ENCODE measurements at places on chromosomes 7 and 10.

DNA sequence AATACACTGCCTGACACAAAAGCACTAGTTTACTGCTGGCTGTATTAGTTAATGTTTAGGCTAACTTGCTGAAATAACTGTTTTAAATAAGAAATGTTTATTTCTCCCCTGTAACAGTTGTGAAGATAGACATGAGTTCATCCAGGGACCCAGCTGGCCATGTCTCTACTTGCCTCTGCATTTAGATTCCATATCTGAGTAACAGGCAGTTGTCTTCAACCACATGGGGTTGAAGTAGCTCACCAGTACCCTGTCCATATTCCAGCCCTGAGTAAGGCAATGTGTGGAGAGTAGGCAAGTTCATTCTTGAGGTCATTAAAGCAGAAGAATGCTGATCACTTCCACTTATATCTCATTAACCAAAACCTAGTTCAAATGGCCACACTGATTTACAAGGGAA lies 31.1 kb upstream of the RSBN1L start:
- DNase-seq, result no peak

- DNase-seq, result no peak
Measured at GRCh38 chr10:61244261-61244775, 208.9 kb downstream of the TMEM26 start.

DNA sequence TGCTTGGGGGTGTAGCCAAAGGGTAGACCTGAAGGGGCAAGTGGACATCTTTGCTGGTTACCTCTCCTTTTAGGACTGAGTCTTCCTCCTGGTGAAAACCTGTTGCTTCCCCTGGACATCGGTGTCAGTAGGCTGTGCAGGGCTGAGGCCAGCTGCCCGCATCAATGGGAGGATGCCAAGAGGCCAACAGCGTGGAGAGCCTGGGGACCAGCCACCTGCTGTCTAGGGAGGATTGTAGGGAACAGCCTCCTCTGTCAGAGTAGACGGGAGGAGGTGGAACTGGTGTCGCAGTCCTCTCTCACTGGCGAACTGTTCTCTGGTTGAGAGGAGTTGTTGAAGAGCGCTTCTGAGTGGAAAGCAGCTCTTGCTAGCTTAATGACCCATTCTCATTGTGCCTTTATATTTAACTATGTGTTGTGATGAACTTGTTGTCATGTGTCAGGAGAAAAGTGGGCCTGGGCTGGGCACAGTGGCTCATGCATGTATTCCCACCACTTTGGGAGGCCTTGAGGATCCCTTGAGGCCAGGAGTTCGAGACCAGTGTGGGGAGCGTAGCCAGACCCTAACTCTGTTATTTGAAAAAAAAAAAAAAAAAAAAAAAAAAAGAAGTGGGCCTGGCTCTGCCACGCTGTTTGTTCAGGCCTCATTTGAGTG lies 1.8 kb downstream of the SUFU start:
- DNase-seq, result no peak

- DNase-seq, result no peak
Measured at GRCh38 chr10:113458944-113459343, 93.9 kb upstream of the HABP2 start.

GRCh38 chr7:121153411-121153810 lies 164.9 kb downstream of the CPED1 start:
- no peak for DNase-seq

- no peak for DNase-seq
Measured at GRCh38 chr10:121216295-121216694, 365.1 kb downstream of the WDR11 start.

DNA sequence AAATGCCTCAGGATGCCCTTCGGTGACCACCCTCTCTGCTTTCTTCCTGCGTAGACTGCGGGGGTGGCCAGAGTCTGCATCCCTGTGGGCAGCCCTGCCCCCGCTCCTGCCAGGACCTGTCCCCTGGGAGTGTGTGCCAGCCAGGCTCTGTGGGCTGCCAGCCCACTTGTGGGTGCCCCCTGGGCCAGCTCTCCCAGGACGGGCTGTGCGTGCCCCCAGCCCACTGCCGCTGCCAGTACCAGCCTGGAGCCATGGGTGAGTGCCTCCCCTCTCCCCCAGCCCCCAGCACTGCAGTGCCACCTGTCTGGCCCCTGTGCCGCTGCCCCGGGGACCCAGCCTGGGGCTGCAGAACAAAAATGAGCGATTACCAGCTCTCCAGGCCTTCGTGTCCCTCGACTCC lies 23.1 kb upstream of the ZNF862 start:
- no peak for DNase-seq

DNA sequence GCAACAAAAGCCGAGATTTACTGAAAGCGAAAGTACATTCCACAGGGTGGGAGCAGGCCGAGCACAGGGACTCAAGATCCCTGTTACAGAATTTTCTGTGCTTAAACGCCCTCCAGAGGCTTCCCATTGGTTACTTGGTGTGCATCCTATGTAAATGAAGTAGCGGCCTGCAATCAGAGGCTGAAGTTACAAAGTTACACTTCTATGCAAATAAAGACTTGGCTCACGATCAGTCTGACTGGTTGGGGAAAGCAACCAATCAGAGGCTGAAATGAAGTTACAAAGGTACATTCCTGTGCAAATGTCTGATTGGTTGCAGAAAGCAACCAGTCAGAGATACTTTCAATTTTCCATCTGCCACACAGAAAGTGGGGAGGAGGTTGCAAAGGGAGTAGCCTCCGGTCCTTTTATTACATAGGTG lies 4.1 kb downstream of the ACBD7 start:
- DNase-seq, result no peak

DNA sequence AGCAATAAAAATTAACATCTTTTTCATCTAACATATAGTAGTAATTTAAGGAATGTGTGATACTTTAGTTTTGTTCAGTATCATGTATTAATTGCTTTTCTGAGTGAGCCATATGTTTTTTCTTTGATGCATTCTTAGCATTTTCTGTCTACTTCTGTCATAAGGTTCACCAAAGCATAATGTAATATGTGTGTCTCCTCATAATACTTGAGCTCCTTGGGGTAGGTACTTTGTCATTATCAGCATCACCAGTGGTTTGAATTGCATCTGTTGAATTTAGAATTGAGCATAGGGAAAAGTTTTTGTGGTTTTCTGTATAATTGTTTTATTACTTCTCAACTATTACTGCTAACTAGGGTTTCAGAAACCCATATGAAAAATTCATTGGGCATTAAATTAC lies 26.5 kb downstream of the VPS50 start:
- DNase-seq, result no peak

- no peak for DNase-seq
Measured at GRCh38 chr7:113141803-113142202, 23.4 kb upstream of the SMIM30 start.

DNA sequence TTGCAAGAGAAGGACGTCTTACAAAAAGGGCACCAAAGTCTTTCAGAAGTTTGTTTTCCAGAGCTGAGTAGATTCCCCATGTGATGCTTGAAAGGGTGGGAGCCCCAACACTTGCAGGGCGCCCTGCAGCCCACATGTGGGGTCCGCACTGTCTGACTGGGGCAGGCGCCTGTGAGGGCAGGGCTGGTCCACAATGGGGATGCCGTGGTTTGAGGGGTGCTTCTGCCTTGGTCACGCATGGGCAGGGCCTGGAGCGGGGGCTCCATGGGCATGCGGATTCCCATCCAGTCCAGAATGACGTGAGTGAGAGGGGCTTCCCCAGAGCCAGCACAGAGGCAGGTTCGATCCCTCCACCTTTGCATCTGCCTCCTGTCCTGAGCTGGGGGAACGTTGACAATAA lies 101.5 kb upstream of the SHH start:
- no peak for DNase-seq

GRCh38 chr7:18555968-18556367 lies 60.4 kb downstream of the HDAC9 start:
- DNase-seq, result no peak

DNA sequence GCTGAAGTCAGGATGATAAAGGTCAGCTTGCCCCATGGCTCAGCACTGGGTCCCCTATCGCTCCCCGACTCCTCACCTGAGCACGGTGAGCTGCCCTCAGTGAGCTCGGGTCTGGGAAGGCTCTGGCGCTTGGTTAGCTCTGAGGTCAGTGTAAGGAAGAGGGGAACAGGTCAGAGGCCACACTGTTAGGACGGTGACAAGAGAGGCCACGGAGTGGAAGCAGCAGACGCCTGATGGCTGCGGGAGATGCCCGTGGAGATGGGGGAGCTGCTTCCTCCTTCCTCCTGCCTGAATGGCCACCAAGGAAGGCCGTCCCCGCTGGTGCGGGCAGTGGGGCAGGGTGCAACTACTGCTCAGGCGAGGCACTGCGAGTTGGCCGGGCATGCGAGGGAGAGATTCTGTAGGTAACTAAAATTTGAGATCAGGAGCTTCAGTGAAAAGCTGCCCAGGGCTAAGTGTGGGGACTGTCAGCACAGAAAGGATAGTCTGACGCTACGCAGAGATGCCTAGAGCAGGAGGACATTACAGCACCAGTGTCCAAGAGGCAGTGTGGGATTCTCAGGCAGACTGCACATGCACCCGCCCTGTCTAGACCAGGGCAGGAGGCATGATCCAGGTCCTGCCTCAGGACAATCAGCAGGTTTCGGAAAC lies 231.3 kb upstream of the GRB10 start:
- no peak for DNase-seq

DNA sequence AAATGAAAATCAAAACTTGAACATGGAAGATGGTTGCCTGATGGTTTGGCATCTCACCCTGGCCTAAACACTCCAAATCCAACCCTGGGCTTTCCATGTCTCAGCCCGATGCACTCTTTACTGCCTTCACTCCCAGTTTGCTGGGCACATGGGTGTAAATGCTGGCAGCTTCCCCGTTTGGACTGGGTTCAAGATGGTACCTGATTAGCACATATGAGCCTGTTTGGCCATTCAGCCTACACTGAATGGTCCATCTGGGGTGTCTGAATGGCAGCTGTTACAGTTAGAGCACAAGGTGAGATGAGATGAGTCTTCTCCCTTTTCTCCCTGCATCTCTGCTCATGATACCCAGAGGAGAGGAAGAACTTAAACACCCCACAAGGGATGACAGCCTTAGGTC lies 37.1 kb downstream of the ATXN7L1 start:
- no peak for DNase-seq

DNA sequence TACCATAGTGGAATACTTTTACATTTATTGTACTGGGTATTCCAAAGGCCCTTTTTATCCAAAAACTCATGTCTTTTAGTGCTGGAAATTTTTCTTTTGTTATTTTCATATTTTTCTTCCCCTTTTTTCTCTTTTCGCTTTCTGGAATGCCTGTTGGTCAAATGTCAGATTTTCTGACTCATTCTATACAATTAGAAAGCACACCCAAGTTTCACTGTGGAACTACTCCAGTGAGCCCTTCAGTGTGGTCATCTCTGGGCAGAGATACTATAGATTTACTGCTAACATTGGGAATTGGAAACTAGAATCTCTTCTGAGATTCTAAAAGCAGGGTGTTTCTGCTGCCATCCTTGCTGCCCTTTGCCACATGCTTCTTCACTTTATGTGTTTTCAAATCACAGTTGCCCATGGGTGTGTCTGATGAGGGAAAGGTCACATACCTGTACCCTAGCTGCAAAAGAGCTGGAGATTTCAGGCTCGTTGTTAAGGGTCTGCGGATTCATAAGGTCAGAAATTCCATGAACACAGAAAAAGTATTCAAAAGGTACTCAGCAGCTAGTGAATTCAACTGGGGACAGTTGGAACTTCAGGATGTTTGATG lies 5.6 kb upstream of the WASL start:
- no peak for DNase-seq

- DNase-seq, result no peak
Measured at GRCh38 chr10:87829986-87830729, 12.1 kb upstream of the ATAD1 start.

GRCh38 chr10:50326757-50327701 lies 75.7 kb upstream of the ASAH2 start:
- DNase-seq, result no peak

DNA sequence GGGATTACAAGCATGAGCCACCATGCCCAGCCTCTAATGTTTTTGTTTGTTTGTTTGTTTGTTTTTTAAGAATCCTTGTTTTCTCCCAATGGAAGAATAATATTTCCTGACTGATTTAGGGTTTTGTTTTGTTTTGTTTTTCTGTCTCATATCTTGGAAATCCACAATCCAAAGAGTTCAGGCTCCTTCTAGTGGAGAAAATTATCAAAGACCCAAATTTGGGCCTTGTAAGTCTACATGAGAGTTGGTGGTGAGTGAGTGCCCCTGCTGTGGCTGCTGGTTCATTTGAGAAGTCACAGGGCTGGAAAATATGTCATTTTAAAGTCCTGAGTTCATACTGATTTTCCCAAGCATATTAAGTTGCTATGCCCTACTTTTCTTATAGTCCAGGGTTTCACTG lies 33.5 kb upstream of the KLHL7 start:
- DNase-seq, result no peak

- no peak for DNase-seq
Measured at GRCh38 chr10:29715296-29715695, 80.5 kb upstream of the SVIL start.

- no peak for DNase-seq
Measured at GRCh38 chr7:86942995-86943394, 116.5 kb downstream of the ELAPOR2 start.

DNA sequence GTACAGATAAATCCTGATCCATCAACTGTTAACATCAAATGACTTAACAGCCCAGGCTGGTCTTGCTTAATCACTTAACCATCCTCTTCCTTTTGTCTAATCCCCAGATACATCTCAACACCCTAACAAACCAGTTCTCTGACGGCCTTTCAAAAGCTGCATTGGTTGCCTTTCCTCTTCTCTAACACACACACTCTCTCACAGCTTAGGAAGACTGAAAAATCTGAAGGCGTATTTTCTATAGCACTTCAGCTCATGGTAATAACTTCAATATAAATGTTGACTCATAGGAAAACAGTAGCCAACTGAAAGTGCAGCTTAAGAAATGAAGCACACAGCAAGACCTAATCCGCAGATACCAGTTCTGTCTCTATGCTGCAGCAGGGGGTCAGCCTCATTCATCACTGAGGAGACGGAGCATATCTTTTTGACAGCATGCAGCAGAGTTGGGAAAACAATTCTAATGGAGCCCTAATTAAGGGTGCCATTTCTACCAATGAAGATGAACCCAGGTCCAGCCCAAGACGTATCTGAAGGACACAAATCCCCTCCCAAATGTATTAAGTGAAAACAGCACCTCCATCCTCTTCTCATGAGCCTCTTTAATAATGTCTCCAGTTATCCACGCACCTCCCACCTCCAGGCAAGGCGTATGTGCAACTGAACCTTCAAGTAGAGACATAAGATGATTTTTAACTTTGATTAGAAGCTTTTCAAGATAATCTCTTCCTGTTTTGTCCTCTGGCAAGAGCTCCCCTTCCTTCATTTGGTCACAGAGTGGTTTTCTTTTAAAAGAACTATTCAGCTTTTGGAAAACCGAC lies 211.7 kb upstream of the NFE2L3 start:
- no peak for DNase-seq

- DNase-seq, result no peak
Measured at GRCh38 chr7:127177156-127177555, 75.6 kb downstream of the GRM8 start.

GRCh38 chr7:145729691-145730090 lies 386.9 kb upstream of the CNTNAP2 start:
- DNase-seq, result no peak

GRCh38 chr10:16737420-16737819 lies 79.8 kb downstream of the RSU1 start:
- DNase-seq, result no peak

- DNase-seq, result no peak
Measured at GRCh38 chr10:970311-971149, 17.7 kb upstream of the GTPBP4 start.

GRCh38 chr7:115676080-115676479 lies 354.5 kb downstream of the TFEC start:
- no peak for DNase-seq

- DNase-seq, result no peak
Measured at GRCh38 chr10:132413226-132414205, 16.5 kb downstream of the PWWP2B start.

GRCh38 chr7:86947929-86948328 lies 111.5 kb downstream of the ELAPOR2 start:
- DNase-seq, result no peak

- DNase-seq, result no peak
Measured at GRCh38 chr7:117892821-117893220, 19.6 kb upstream of the CTTNBP2 start.
